T-helper 17 cell (primary cell): ENCODE measurements at places on chromosomes 6 and 20. TPM values are rescaled to one million over a fixed set of nuclear protein-coding genes. Genes with fewer than 3 reads are reported as not detected.

PRIM2 gene
- 16.6 TPM for total RNA-seq

OGFR gene
- total RNA-seq: 39.4 TPM

PHACTR3 gene
- total RNA-seq: 0.52 TPM

MLIP gene
- not detected for total RNA-seq

GFRAL gene
- total RNA-seq: not detected

PKIB gene
- total RNA-seq: not detected

GSTA2 gene
- total RNA-seq: not detected

DNA sequence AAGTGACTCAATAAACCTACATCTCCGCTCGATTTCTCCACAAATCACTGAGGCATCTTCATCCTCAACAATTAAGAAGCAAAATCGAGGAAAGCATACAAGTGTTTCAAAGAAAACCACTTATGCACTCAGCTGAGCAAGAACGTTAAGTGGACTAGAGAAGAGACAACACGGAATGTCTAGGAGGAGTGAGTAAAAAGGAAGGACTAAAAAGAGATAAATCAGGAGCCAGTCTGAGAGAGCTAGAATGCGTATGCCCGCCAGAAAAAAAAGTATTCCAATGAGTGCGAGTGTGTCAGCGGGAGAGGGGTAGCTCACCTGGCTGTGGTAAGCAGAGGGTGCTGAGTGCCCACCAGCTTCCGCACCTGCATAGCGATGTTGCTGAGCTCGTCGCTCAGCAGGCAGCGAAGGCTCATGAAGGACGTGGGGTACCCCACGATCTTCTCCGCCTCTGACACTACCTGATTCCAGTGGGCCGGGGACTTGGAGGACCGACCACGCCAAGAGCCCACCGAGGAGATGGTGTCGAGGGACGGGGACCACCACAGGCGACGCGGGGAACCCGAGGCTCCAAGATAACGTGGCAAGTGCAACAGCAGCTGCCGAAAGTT is 587 bp downstream of the PDSS2 start:
- peak overlapping the region; percentile 97 for H3K27ac ChIP-seq
- H3K36me3 ChIP-seq: peaks cover 2% of the 10 kb centered on the region
- no peaks in the 10 kb centered on the region for H3K27me3 ChIP-seq
- peak; percentile 13 for DNase-seq
- peaks cover 25% of the 10 kb centered on the region for H3K4me1 ChIP-seq

- H3K4me1 ChIP-seq: peaks cover 12% of the 10 kb centered on the region
- no peak overlapping the region for H3K27ac ChIP-seq
- DNase-seq: no peak
- no peak overlapping the region for H3K4me3 ChIP-seq
- no peaks in the 10 kb centered on the region for H3K27me3 ChIP-seq
Measured at GRCh38 chr6:105336986-105337385, 65.9 kb downstream of the PREP start.

- peaks cover under 1% of the 10 kb centered on the region for H3K27me3 ChIP-seq
- peaks cover 20% of the 10 kb centered on the region for H3K4me1 ChIP-seq
Measured at GRCh38 chr6:45681860-45682511, 304.3 kb upstream of the SUPT3H start.

- peaks cover 40% of the 10 kb centered on the region for H3K27me3 ChIP-seq
- no peak overlapping the region for H3K4me3 ChIP-seq
- DNase-seq: no peak
- H3K4me1 ChIP-seq: no peaks in the 10 kb centered on the region
- no peaks in the 10 kb centered on the region for H3K36me3 ChIP-seq
Measured at GRCh38 chr6:132972254-132972653, 157.9 kb downstream of the RPS12 start.

DNA sequence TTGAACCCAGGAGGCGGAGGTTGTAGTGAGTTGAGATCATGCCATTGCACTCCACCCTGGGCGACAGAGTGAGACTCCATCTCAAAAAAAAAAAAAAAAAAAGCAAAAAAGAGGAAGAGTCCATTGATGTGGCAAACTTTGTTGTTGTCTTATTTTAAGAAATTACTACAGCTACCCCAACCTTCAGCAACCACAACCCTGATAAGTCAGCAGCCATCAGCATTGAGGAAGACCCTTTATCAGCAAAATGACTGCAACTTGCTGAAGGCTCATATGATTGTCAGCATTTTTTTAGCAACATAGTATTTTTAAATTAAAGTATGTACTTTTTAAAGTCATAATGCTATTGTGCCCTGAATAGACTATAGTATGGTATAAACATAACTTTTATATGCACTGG is 48.8 kb downstream of the ZFP64 start:
- H3K4me3 ChIP-seq: no peak overlapping the region
- H3K27me3 ChIP-seq: no peaks in the 10 kb centered on the region
- H3K4me1 ChIP-seq: peaks cover 2% of the 10 kb centered on the region

- DNase-seq: peak; percentile 84
- peak within 1 kb of the TSS; percentile 91 for H3K4me3 ChIP-seq
- H3K4me1 ChIP-seq: peaks cover 37% of the 10 kb centered on the region
Measured at GRCh38 chr6:142945049-142945445, at the start of gene HIVEP2. Gene HIVEP2 (minus strand): TSS chr6:142945176. CDS start chr6:142774738, 170,438 bp downstream.

DNA sequence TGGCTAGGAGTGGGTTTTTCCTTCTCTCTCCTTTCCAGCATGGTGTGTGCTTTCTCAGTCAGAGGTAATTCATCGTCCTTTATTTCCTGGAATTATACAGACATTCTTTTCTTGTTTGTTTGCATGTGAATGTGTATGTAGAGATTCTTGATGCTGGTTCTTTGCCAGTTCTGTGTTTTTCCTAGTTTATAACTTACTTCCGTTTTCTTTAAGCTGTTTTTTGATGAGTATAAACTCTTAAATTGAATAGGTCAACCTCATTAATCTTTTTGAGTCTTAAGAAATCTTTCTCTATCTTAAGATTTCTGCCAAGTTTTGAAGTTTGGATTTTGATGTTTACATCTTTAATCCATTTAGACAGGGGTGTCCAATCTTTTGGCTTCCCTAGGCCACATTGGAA is 38.7 kb downstream of the IGF2R start:
- H3K36me3 ChIP-seq: peaks cover 10% of the 10 kb centered on the region
- peaks cover 30% of the 10 kb centered on the region for H3K4me1 ChIP-seq
- no peak overlapping the region for H3K27ac ChIP-seq
- no peak overlapping the region for H3K4me3 ChIP-seq
- no peaks in the 10 kb centered on the region for H3K27me3 ChIP-seq
- DNase-seq: no peak

GRCh38 chr6:110315207-110315868 is 42.8 kb downstream of the METTL24 start:
- DNase-seq: no peak
- H3K27ac ChIP-seq: no peak overlapping the region
- H3K4me1 ChIP-seq: peaks cover 2% of the 10 kb centered on the region
- no peaks in the 10 kb centered on the region for H3K36me3 ChIP-seq
- H3K27me3 ChIP-seq: peaks cover 43% of the 10 kb centered on the region
- no peak overlapping the region for H3K4me3 ChIP-seq

DNA sequence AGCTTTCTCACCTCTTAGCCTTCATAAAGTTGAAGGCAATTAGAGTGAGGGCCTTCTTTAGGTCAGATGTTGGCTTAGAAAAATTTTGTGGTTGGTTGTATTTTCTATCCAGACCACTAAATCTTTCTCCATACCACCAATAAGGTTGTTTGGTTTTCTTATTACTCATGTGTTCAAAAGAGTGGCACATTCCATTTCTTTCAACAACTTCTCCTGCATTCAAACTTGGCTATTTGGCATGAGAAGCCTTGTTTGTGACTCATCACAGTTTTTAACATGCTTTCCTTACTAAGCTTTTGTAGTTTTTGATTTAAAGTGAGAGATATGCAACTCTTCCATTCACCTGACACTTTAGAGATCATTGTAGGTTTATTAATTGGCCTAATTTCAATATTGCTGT is 949.6 kb downstream of the TBC1D32 start:
- H3K27me3 ChIP-seq: no peaks in the 10 kb centered on the region
- H3K27ac ChIP-seq: no peak overlapping the region
- H3K4me1 ChIP-seq: no peaks in the 10 kb centered on the region
- no peaks in the 10 kb centered on the region for H3K36me3 ChIP-seq
- H3K4me3 ChIP-seq: no peak overlapping the region

DNA sequence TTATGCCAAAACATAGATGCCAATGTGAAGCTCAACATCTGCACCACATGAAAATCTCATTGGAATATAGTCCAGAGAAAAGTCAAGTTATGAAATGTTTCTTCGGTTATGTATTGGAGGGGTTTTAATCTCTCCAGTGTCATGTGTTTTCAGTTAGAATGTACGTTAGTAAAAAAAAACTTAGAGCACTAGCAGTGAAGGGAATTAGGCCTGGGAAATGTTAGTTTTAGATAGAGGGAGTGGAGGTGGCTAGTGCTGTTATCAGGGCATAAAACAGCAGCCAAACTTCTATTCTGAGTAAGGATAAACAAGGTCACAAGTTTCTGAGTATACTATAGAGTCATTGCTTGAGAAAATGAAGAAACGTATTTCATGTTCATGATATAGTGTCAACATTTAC is 42.9 kb downstream of the HDGFL1 start:
- no peaks in the 10 kb centered on the region for H3K36me3 ChIP-seq
- DNase-seq: no peak
- H3K27ac ChIP-seq: no peak overlapping the region
- no peaks in the 10 kb centered on the region for H3K27me3 ChIP-seq
- H3K4me1 ChIP-seq: no peaks in the 10 kb centered on the region

DNA sequence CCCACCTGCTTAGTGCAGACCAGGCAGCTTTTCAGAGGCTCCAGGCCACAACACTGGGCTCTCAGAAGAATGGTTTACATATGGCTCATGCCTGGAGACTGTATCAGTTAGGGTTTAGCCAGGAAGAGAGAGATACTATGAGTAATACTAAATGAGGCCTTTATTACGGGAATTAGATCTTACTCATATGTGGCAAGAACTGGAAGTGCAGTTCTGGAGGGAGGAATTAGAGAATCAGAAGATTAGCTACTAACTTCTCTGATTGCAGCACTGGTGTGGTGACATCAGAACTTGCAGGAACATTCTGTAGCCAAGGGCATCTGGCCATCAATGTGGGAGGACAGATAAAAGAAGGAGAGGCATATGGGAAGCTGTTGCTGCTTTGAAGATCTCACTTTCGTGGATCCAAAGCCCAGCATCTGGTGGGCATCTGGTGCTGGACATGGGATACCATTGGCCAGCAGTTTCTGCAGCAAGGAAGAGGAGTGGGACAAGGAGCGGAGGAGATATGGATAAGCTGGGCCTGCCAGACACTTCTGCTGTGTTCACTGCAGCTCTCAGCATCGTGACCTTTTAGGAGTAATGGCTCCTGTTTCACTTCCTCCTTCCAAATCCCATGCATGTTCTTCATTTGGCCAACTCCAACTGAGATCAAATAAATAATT is 248.5 kb downstream of the BTBD3 start:
- DNase-seq: no peak
- no peaks in the 10 kb centered on the region for H3K36me3 ChIP-seq
- H3K27ac ChIP-seq: no peak overlapping the region
- H3K4me3 ChIP-seq: no peak overlapping the region
- no peaks in the 10 kb centered on the region for H3K27me3 ChIP-seq

- H3K36me3 ChIP-seq: peaks cover 6% of the 10 kb centered on the region
- H3K4me1 ChIP-seq: no peaks in the 10 kb centered on the region
- no peaks in the 10 kb centered on the region for H3K27me3 ChIP-seq
- no peak for DNase-seq
- H3K27ac ChIP-seq: no peak overlapping the region
Measured at GRCh38 chr6:10626154-10626741, 68.2 kb downstream of the C6orf52 start.

- H3K4me3 ChIP-seq: no peak overlapping the region
- H3K27ac ChIP-seq: no peak overlapping the region
- peaks cover 3% of the 10 kb centered on the region for H3K4me1 ChIP-seq
Measured at GRCh38 chr6:83517500-83517899, 5.2 kb downstream of the PRSS35 start.

DNA sequence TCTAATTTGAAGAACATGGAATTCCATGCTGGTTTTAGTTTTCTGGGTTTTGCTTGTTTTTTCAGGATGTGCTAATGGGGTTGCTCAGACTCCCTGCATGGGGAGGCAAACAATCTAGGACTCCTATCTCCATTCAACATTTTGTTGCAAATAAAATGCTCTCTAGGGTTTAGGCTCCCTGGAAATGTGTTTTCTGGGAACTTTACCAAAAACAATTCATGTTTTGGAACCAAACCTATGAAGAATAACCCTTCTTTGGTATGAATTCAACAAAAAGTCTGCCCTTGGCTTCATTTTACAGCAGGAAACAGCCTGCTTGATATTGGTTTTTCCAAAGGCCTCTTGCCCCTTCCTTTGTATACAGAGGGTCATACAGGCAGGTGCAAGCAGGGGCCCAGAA is 217.7 kb downstream of the FOXA2 start:
- DNase-seq: no peak
- no peaks in the 10 kb centered on the region for H3K36me3 ChIP-seq
- H3K4me3 ChIP-seq: no peak overlapping the region

- no peak overlapping the region for H3K4me3 ChIP-seq
- no peak for DNase-seq
- peaks cover 6% of the 10 kb centered on the region for H3K4me1 ChIP-seq
- no peak overlapping the region for H3K27ac ChIP-seq
- H3K27me3 ChIP-seq: no peaks in the 10 kb centered on the region
- peaks cover 3% of the 10 kb centered on the region for H3K36me3 ChIP-seq
Measured at GRCh38 chr20:63288581-63289251, 4.3 kb upstream of the COL20A1 start.
